ENCODE measurements at places on chromosomes 2 and 18.

GRCh38 chr2:184372484-184372883 lies 225.8 kb upstream of the ZNF804A start:
- DNase-seq: no peak

- DNase-seq: no peak
These were observed 692 bp upstream of the TSHZ1 start for GRCh38 chr18:75209951-75210258.

- no peak for DNase-seq
These were observed 85.1 kb upstream of the ACAA2 start for GRCh38 chr18:49898421-49898820.

DNA sequence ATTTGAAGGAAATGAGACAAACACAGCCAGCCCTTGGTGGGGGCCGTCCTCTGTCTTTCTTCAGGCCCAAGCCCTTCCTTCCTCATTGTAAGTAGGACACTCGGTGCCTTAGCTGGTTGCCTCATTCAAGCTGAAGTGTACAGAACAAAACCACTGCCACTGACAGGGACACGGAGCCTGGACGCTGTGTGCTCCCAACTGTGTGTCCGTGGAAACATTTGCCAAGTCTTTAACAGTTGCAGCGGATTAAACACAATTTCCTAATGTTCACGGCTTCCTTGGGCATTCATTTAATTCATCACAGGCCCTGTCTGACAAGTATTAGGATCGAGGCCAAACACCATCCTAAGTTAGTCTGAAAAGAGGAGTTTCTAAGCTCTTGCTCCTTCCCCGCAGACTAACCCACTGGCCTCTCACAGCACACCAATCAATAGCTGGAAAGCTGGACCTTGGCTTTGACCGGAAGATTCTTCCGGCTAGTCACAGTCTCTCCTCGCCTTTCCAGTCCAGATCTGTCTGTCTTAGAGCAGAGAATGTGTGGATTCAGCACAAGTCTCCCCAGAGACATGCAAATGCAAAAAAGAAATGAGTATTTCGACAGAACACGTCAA lies 68.7 kb upstream of the ACSL3 start:
- DNase-seq: no peak

DNA sequence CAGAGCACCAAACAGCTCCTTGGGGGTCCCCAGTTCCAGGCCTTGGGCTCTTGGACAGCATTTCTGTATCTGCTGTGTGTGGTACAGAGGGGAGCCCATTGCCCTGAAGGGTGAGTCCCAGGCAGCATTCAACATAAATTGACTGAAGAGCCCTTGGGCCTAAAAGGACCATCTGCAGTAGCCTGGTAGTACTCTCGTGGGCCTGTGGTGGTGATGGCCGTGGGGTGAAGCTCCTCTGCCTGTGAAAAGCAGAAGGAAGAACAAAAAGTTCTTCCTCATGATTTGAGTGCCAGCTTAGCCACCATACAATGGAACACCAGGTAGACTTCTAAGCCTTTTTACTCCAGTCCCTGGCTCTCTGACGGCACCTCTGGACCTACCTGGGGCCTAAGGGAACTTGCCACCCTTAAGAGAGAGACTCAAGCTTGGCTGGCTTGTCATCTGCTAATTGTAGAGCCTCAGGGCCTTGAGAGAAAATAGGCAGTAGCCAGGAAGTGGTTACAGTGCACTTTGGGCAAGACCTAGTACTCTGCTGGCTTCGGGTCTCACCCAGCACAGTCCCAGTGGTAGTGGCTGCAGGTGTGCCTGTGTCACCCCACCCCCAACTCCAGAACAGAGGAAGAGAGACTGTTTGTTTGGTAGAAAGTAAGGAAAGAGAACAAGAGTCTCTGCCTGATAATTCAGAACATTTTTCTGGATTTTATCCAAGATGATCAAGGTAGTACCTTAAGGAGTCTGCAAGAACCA lies 84.6 kb upstream of the CERS6 start:
- DNase-seq: no peak

GRCh38 chr2:134283661-134284060 lies 29.8 kb downstream of the MGAT5 start:
- no peak for DNase-seq

GRCh38 chr2:150090031-150090430 lies 397.4 kb downstream of the RND3 start:
- no peak for DNase-seq

GRCh38 chr2:3780477-3781402 lies 77.4 kb downstream of the DCDC2C start:
- DNase-seq: no peak

GRCh38 chr2:99555404-99555803 lies 65.6 kb upstream of the REV1 start:
- no peak for DNase-seq

DNA sequence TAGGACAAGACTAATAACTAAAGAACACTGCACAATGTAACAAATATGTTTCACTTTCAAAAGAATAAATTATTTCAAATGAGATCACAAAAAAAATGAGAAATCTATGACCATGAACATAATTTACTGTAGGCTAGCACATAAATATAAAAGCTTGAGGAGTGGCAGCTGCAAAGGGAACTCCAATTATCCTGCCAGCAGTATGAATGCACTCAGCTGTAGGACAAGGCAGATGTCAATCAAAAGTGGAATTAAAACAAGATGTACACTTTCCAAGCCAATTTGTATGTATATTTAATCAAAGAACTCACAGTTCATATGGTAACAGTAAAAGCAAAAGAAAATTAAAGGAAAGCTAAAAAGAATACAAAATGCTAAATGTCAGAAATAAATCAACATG lies 76.6 kb upstream of the NCKAP5 start:
- DNase-seq: no peak

- DNase-seq: no peak
These were observed 121.8 kb downstream of the CDC42EP3 start for GRCh38 chr2:37549598-37549997.

- DNase-seq: no peak
These were observed 24.8 kb upstream of the LMAN1 start for GRCh38 chr18:59383851-59384250.

DNA sequence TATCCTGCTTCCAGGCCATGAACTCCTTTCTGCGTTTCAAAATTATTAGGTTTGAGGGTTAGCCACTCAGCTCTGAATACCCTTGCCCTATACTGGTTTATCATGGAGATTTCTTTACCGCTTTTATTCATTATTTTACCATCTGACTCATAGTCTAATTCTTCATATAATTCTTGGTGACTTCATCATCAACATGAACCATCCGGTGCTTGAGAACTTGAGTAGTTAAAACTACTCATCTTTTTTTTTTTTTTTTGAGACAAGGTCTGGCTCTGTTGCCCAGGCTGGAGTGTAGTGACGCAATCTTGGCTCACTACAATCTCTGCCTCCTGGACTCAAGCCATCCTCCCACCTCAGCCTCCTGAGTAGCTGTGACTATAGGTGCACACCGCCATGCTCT lies 94.2 kb upstream of the LHCGR start:
- no peak for DNase-seq

DNA sequence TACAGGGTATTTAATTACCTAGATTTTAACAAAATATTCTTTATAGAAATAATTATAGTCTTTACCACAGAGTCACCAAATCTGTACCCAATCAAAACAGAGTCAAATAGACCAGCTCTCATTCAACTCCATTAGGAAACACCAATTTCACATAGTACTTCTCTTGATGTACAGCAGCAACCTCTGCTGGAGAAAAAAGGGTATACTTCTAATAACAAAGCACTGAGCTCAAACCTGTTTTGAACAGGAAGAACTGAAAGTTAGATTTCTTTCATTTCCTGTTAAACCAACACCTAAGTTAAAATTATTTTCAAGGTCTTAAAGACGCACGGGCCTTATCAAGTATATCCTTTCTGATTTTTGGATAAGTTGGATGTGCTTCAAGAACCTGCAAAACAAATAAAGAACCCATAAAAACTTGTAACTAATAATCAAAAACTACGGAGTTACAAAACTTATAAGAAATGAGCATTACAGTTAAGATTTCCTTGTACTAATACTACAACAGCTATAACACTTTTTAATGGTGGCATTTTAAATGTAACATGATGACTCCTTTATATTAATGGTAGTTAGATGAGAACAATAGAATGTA lies 79.0 kb downstream of the TTC21B start:
- peak; percentile 50 for DNase-seq

- DNase-seq: no peak
These were observed 89.3 kb downstream of the ARMC9 start for GRCh38 chr2:231287696-231288095.

DNA sequence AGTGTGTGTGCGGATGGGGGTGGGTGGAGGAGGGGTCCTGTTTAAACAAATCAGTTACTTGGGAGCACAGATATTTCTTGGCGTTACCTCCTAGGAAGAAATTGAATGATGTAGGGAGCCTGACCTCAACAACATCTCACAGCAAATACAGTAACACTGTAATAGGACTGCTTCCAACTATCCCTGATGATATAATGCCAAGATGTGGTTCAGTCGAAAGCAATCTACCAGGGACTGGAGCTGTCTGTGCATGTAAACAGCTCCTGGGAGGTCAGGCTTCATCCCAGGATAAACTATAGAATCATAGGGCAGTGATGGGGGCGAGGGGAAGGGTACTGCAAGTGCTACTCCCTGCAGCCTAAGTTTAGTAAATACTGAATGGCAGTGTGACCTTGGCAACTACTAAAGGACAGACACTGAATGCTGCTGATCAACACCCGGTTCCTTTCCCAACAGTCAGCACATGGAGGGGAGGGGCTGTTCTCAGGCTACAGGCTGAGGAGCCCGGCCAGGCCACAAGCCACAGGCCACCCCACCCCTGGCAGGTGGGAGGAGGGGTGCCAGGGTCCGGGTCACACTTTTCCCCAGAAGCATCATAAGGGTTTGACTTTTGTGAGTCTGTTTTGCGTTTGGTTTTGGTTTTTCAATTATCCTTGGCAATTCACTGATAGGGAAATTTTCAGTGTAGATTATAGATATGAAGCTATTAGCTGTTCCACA lies 85.3 kb upstream of the ZNF397 start:
- DNase-seq: no peak

- no peak for DNase-seq
These were observed 246.8 kb downstream of the IKZF2 start for GRCh38 chr2:212904646-212905045.

- DNase-seq: no peak
These were observed 44.1 kb downstream of the ERBB4 start for GRCh38 chr2:212494418-212495020.

GRCh38 chr2:236120829-236121228 lies 47.4 kb downstream of the GBX2 start:
- DNase-seq: no peak

DNA sequence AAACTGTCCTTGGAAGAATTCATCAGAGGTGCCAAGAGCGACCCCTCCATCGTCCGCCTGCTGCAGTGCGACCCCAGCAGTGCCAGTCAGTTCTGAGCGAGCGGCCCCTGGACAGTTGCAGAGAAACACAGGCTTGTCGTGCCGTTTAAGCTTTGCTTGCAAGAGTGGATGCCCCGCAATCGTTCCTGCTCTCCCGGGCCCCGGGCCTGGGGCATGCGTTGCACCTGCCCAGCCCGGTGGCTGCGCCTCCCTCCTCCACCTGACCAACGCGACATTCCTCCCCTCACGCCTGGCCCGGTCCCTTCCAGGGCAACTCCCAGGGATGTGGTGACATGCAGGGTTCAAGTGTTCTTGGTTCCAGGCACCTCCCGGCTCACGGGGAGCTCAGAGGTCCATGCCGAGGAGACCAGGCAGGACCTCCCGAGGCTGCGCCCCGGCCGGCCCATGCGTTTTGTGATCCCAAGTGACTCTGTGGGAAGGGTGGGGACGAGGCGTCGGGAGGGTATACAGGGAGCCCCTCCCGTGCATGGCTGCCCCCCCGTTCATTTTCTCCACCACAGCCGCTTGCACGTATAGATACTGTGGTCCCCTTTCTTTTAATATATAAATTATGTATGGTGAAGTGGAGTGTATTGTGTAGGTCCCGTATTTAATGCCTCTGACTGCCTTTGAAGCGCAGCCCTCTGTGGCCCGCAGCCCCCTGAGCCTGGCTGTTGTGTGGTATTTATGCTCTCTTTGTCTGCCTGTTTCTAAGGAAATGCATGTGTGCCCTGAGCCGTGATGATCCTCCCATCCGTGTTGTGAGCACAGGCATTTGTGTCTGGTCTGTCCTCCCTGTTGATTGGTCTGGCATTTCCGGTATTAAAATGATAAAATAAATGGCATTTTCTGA lies 21.2 kb downstream of the ODC1 start:
- DNase-seq: no peak

DNA sequence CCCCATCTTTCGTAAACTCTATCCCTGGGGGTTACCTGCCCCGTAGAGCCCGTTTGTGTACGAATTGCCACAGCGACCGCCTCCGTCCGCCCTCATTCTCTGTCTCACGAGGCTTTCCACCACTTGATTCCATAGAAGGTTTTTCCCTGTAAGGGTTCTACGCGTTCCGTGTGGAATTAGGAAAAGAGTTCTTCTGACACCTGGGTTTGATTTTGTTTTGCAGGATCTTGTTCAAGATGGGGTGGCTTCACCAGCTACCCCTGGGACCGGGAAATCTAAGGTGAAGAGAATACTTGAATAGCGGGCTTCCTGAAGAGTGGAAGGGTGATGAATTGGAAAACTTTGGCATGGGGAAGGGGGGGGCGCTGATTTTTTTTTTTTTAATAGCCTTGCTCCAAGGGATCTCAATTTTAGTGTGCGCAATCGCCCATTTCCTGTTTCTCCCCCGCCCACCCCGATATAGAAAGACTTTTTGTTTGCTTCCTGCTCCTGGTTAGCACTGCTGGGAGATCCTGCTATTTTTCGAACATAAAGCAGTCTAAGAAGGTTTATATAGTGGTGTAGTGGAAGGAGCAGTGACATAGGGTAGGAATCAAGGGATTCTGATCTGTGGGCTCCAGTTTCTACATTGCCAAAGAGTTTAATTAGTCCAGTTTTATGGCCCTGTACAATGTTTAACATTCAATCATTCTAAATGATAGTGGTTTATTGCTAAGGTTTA lies 564 bp downstream of the GCC2 start:
- peak; percentile 25 for DNase-seq

- DNase-seq: peak; percentile 89
These were observed 30.9 kb downstream of the LONRF2 start for GRCh38 chr2:100291152-100291970.

DNA sequence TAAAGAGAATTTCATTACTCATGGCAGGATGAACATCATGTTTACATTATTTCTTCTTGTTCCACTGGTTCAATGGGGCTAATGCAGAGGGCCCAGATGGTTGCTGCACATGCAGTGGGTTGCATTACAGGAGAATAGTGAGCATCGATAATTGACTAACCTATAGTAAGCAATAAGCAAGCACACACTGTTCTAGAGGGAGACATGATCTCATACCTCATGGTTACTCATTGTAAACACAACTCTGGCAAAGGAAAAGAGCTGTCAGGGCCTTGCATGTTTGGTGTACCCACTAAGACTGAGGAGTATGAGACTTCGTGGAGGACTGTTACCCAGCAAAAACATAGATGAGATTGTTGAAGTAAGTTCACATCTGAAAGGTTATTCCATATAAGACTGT lies 885.6 kb upstream of the VRK2 start:
- DNase-seq: no peak

DNA sequence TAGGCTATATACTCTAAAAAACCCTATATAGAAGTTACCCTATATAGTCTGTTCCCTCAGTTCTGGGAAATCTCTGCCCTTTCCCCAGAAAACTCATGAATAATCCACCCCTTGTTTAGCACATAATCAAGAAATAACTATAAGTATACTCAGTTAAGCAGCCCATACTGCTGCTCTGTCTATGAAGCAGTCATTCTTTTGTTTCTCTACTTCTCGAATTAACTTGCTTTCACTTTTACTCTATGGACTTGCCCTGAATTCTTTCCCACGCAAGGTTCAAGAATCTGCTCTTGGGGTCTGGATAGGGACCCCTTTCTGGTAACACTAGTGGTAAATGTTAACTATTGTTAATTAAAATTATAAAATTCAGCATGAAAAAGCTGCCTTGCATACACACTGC lies 17.4 kb upstream of the AP1S3 start:
- no peak for DNase-seq

GRCh38 chr18:70523035-70523791 lies 234.4 kb downstream of the SOCS6 start:
- DNase-seq: no peak
